ENCODE measurements at places on chromosomes 5 and 9. TPM values are rescaled to one million over a fixed set of nuclear protein-coding genes. Genes with fewer than 3 reads are reported as not detected.
A peak's percentile ranks its signal among the peaks of the same experiment; 100 is the strongest.

The PCDHGC5 gene
- 2.6 TPM for total RNA-seq

The BTNL3 gene
- total RNA-seq = not detected

The GARIN3 gene
- not detected for total RNA-seq

DNA sequence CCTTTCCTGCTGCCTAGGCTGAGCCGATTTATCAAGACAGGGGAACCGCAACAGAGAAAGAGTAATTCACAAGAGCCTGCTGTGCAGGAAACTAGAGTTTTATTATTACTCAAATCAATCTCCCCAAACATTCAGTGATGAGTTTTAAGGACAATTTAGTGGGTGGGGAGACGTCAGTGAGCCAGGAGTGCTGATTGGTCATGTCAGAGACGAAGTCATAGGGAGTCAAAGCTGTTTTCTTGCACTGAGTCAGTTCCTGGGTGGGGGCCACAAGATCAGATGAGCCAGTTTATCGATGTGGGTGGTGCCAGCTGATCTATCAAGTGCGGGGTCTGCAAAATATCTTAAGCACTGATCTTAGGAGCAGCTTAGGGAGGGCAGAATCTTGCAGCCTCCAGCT is 19.0 kb downstream of the SNX24 start:
- H3K4me3 ChIP-seq = no peak overlapping the region
- no peak for DNase-seq
- no peaks in the 10 kb centered on the region for H3K36me3 ChIP-seq
- H3K4me1 ChIP-seq = no peaks in the 10 kb centered on the region
- H3K27ac ChIP-seq = no peak overlapping the region
- H3K27me3 ChIP-seq = no peaks in the 10 kb centered on the region

GRCh38 chr9:15272377-15272928 is 34.6 kb downstream of the TTC39B start:
- H3K36me3 ChIP-seq = no peaks in the 10 kb centered on the region
- H3K4me3 ChIP-seq = no peak overlapping the region
- no peaks in the 10 kb centered on the region for H3K27me3 ChIP-seq
- no peaks in the 10 kb centered on the region for H3K4me1 ChIP-seq
- H3K27ac ChIP-seq = no peak overlapping the region

DNA sequence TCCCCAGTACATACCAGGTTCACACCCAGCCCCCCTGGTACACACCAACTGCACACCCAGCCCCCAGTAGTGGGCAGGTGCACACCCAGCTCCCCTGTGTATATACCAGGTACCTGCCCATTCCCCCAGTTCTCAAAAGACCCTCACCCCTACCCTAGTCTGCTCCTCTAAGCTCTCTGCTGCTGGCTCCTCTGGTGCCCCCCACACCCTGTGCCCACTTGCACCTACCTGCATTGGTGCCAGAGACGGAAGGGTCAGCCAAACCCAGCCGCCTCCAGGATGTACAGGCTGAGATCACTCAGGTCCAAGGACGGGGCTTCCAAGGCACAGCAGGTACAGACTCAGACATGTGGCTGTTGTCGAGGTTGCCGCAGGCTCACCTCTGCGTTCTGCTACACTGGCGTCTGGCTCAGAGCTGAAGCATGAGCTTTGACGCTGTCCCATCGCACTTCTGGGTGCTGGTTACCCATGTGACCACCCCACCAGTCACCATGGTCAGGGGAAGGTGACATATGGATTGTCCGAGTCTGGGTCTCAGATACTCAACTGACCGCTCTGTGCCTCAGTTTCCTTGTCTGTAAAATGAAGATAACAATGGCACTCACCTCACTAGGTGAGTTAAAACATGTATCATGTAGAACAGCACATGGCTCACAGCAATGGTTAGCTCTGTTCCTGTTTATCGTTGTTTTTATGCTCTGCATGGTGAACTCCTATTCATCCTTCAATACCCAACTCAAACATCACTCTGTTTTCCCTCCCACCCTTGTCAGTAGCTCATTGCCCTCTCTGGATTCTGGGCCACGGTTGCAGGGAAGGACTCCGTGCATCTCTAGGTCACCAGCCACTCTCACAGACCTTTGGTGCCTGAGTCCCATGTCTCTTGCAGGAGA is 45.3 kb upstream of the SUSD3 start:
- H3K27me3 ChIP-seq = no peaks in the 10 kb centered on the region
- no peaks in the 10 kb centered on the region for H3K4me1 ChIP-seq
- DNase-seq = no peak
- H3K4me3 ChIP-seq = no peak overlapping the region
- H3K27ac ChIP-seq = no peak overlapping the region

DNA sequence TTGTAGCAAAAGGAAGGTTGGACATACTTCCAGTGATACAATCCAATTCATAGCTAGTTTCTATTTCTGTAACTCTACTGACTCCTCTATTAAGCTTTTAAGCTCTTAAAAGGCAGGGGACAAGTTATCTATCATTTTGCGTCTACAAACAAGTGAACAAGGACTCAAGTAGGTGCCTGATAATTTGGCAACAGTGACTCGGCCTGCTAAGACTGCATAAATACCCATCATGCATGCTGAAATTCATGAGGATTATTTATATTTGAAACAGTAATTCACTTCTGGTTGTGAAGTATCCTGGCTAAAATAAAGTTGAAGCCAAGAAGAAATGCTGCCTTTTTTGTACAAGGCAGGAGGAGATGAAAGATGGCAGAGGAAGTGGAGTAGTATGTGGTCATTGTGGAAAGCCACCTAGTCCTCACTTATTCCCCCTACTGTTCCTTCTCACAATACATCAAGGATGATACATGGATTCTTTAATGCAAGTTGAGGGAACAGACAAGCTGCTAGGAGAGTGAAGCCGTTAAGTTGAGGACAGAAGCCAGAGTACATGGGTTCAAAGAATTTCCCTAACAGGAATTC is 74.0 kb downstream of the MRPS27 start:
- no peak overlapping the region for H3K27ac ChIP-seq
- H3K36me3 ChIP-seq = no peaks in the 10 kb centered on the region
- DNase-seq = no peak
- H3K4me3 ChIP-seq = no peak overlapping the region

DNA sequence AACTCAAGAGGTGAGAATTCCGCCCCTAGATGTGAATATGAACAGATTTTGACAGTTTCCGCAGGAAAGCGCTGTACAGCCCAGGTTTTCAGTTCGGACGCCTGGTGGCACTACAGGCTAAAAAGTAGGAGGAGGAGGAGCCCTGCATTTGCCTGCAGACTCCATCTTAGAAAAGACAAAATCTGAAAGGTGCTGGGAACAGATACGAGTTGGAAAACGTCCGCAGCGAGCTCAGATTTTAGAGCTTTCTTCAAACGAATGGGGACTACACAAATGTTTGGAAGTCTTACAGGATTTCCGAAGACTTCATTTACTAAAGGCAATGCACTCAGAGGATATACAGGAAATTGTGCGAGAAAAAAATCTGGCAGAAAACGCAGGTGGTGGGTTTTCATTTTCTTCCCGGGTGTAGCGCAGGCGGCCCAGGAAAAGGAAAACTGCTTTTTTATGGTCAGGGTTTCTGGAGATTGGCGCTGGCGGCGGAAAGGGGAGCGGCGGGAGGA is 9.9 kb upstream of the PCDHB2 start:
- no peaks in the 10 kb centered on the region for H3K36me3 ChIP-seq
- H3K4me3 ChIP-seq = peak overlapping the region; percentile 48
- H3K4me1 ChIP-seq = no peaks in the 10 kb centered on the region
- H3K27ac ChIP-seq = no peak overlapping the region
- peak; percentile 38 for DNase-seq

DNA sequence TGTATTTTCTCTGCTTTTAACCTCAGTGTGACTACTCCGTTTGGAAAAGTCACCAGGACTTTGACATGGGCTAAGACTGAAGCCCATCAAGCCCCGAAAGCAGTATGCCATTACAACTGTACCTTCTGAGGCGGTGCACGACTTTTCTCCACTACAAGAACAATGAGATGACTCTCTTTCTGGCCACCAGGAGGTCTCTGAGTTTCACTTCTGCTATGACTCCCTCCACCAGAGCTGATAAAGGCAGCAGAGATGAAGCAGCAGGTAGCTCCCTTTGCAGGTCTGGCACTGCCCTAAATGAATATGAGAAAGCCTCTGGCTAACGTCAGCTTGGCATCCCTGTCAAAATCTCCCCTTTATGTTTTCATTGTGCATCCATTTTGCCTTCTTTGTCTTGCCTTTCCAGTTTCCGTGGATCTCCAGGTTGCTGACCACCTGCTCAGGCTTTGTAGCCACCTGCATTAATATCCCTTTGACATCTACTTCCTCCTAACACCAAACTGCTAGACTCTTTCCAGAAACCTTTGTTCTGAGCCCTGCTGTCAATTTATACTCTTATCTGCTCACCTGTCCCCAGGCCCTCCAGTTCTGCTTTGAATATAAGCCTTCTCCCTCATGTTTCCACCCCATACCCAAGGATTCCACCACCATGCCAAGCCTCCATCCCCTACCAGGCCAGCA is 221.7 kb downstream of the ZNF608 start:
- H3K4me1 ChIP-seq = no peaks in the 10 kb centered on the region
- H3K36me3 ChIP-seq = no peaks in the 10 kb centered on the region
- no peak overlapping the region for H3K4me3 ChIP-seq
- H3K27ac ChIP-seq = no peak overlapping the region

GRCh38 chr5:15500325-15501001 is 483 bp downstream of the FBXL7 start:
- peaks cover 2% of the 10 kb centered on the region for H3K4me1 ChIP-seq
- no peaks in the 10 kb centered on the region for H3K27me3 ChIP-seq
- peak overlapping the region; percentile 86 for H3K4me3 ChIP-seq
- DNase-seq = peak; percentile 50
- no peaks in the 10 kb centered on the region for H3K36me3 ChIP-seq
- peak overlapping the region; percentile 80 for H3K27ac ChIP-seq

DNA sequence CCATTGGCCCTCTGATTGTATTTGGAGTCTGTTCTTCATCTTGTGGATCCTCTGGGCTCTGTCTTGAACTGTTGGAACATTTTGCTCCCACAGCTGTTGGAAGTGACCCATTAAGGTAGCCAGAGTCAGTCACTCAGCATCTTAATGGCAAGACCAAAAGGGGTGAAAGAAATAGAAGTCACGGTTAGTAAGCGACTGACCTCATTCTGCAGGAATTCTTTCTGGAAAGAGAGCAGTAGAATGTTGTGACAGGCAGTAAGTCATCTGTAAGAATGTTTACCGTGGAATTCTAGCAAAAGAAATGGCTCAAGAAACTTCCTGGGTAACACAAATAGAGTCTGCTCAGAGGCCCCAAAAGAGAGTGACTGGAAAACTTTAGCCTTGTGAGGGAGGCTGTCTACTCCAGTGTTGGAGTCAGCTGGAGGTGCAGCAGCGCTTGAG is 28.6 kb upstream of the TNC start:
- peak; percentile 97 for DNase-seq
- H3K27ac ChIP-seq = peak overlapping the region; percentile 38
- no peaks in the 10 kb centered on the region for H3K27me3 ChIP-seq
- H3K4me1 ChIP-seq = peaks cover 7% of the 10 kb centered on the region
- H3K36me3 ChIP-seq = no peaks in the 10 kb centered on the region

DNA sequence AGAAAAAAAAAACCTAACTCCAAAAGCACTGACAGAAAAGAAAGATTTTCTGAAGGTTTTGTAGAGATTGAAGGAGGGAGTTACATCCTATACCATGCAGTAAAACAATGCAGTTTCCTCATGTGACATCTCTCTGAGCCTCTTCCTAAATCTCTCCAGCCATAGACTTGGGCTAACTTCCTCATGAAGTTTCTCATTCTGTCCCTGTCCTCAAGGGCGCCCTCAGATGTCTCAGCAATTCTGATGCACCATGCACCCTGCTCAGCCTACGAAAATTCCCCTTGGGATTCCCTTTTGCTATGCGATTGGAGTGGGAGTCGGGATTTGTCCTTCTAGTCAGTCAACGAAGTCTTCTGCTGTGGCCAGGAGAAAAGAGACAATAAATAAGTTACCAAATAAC is 68.9 kb downstream of the FAT2 start:
- no peaks in the 10 kb centered on the region for H3K36me3 ChIP-seq
- no peak for DNase-seq
- H3K4me3 ChIP-seq = no peak overlapping the region
- H3K4me1 ChIP-seq = no peaks in the 10 kb centered on the region
- no peak overlapping the region for H3K27ac ChIP-seq

- no peak for DNase-seq
- H3K36me3 ChIP-seq = no peaks in the 10 kb centered on the region
- H3K4me1 ChIP-seq = peaks cover 13% of the 10 kb centered on the region
- H3K27ac ChIP-seq = no peak overlapping the region
Observed at GRCh38 chr5:54988218-54988617, 2.8 kb upstream of the ESM1 start.

- H3K27ac ChIP-seq = no peak overlapping the region
- no peaks in the 10 kb centered on the region for H3K4me1 ChIP-seq
- H3K4me3 ChIP-seq = no peak overlapping the region
- no peaks in the 10 kb centered on the region for H3K27me3 ChIP-seq
- DNase-seq = no peak
Observed at GRCh38 chr5:31758803-31759425, 120.0 kb downstream of the PDZD2 start.

- H3K36me3 ChIP-seq = no peaks in the 10 kb centered on the region
- DNase-seq = peak; percentile 65
- H3K4me3 ChIP-seq = no peak overlapping the region
- no peak overlapping the region for H3K27ac ChIP-seq
Observed at GRCh38 chr5:113215401-113216060, 219.3 kb downstream of the TSSK1B start.

- no peak overlapping the region for H3K27ac ChIP-seq
- no peak overlapping the region for H3K4me3 ChIP-seq
- H3K36me3 ChIP-seq = no peaks in the 10 kb centered on the region
- H3K4me1 ChIP-seq = no peaks in the 10 kb centered on the region
- no peaks in the 10 kb centered on the region for H3K27me3 ChIP-seq
- DNase-seq = no peak
Observed at GRCh38 chr9:100465274-100465673, 7.7 kb upstream of the TMEFF1 start.

DNA sequence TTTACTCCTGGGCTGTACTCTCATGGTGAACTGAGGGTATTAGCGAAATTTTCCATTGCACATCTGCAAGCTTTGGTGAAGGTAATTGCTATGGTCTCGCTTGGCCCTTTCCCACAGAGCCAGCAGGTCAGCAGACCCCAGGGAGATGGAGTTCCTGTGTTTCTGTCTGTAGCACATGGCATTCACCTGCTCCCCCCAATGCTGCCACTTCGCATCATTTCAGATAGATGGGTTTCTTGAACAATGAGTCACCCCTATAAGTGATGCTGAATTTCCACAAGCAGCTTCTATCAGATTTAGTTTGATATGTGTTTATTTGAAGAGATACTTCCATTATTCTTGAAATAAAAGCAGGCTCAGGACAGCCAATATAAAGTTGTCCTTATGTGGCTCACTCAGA is 117.8 kb downstream of the ERCC6L2 start:
- DNase-seq = no peak
- no peak overlapping the region for H3K27ac ChIP-seq
- no peaks in the 10 kb centered on the region for H3K27me3 ChIP-seq

DNA sequence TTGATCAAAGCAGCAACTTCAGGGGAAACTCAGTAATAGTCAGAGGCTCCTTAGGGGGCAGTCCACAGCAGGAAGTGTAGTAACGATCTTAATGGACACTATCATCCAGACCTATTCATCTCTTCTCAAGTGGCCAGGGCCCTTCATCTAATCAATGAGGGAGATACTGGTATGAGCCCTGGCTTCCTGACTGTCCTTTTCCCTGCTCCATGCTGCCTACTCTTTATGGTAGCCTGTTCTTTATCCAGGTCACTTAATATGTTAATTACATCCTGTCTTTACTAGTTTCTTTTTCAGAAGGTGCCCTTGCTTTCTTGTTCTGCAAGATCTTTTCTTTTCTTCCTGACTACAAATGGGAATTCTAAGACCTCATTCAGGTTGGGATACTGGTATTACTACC is 197.1 kb downstream of the CAVIN4 start:
- H3K4me1 ChIP-seq = no peaks in the 10 kb centered on the region
- no peaks in the 10 kb centered on the region for H3K27me3 ChIP-seq
- H3K4me3 ChIP-seq = no peak overlapping the region

GRCh38 chr9:121954477-121955140 is 138.5 kb downstream of the TTLL11 start:
- no peaks in the 10 kb centered on the region for H3K27me3 ChIP-seq
- H3K27ac ChIP-seq = no peak overlapping the region
- no peaks in the 10 kb centered on the region for H3K4me1 ChIP-seq

All from fibroblast of lung (primary cell).